ENCODE measurements at places on chromosomes 4 and X. TPM values are rescaled to one million over a fixed set of nuclear protein-coding genes. Genes with fewer than 3 reads are reported as not detected.

The PCDH7 gene
- polyA plus RNA-seq: 19.3 TPM

The IL1RAPL1 gene
- polyA plus RNA-seq: 2.7 TPM

The TGIF2LX gene
- polyA plus RNA-seq: not detected

The IL21 gene
- polyA plus RNA-seq: not detected

The RPA4 gene
- polyA plus RNA-seq: 0.16 TPM

The CYLC1 gene
- not detected for polyA plus RNA-seq

The EPHA5 gene
- 0.70 TPM for polyA plus RNA-seq

The NDST4 gene
- polyA plus RNA-seq: 0.52 TPM
